ENCODE measurements at places on chromosomes 7 and 10.

GRCh38 chr7:93092757-93093370, 24.9 kb downstream of the SAMD9 start:
- no peak for DNase-seq

GRCh38 chr7:45061352-45061751, 27.4 kb downstream of the NACAD start:
- no peak for DNase-seq

DNA sequence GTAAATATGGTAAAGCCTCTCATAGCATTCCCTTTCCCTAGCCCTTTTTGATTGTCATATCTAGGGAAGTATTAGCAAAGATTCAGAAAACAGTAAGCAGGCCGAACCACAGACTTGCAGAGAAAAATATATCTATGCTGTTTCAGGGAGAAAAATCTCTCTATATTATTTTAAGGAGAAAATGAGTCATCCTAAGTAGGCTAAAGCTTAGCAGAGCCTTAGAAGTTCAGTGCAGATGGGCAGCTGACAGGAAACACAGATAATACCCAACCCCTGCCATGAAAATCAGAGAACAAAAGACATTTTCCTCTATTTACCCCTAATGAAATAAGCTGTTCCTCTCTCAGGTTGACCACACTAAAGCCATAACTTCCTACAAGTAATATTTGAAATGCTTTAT, 16.5 kb downstream of the C1QL3 start:
- no peak for DNase-seq

DNA sequence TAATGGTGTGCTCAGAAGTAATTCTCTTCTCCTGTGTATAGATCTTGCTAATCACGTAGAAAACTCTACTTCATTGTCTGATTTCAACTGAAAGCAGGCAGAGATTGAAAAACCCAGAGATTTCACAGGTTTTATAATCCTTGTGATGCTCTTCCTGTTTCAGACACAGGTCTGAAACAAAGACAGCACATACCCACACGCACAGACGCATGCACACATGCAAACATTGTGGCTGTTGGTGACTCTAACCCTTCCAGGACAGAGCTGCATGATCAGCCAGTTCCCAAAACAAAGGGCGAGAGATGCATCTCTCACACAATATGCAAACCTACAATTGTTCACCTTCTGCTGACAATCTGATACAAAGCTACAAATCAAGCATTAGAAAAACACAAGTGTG, 11.1 kb upstream of the TFEC start:
- DNase-seq: no peak

All from right atrium auricular region (tissue), 2 donors.